Aorta (tissue), 5 donors: ENCODE measurements at places on chromosomes 6 and 20. TPM values are rescaled to one million over a fixed set of nuclear protein-coding genes. Genes with fewer than 3 reads are reported as not detected.
A peak's percentile ranks its signal among the peaks of the same experiment; 100 is the strongest.

DNA sequence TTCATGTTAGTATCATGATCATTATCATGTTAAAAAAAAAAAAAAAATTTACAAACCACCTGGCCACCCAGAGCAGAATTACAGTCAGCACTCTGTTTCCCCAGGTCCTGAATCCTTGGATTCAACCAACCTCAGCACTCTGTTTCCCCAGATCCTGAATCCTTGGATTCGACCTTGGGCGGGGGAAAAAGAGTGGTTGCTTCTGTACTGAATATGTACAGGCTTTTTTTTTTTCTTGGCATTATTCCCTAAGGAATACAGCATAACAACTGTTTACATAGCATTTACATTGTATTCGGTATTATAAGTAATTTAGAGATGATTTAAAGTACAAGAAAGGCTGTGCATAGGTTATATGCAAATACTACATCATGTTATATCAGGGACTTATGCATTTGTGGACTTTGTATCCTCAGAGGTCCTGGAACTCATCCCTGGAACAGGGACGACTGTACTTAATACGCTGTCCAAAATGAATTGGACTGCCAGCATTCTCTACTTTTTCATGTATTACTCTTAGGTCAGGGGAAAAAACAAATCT, 31.2 kb downstream of the GCNT2 start:
- peaks cover 2% of the 10 kb centered on the region for H3K36me3 ChIP-seq
- no peak for DNase-seq
- H3K27ac ChIP-seq = no peak overlapping the region
- no peaks in the 10 kb centered on the region for H3K27me3 ChIP-seq
- H3K4me1 ChIP-seq = peaks cover 11% of the 10 kb centered on the region
- no peak overlapping the region for H3K4me3 ChIP-seq

- H3K4me1 ChIP-seq = no peaks in the 10 kb centered on the region
- H3K4me3 ChIP-seq = no peak overlapping the region
- no peaks in the 10 kb centered on the region for H3K27me3 ChIP-seq
- H3K27ac ChIP-seq = no peak overlapping the region
- DNase-seq = peak; percentile 59
Measured at GRCh38 chr20:58616411-58616810, 34.7 kb upstream of the STX16 start.

The TCP11 gene
- total RNA-seq = not detected

DNA sequence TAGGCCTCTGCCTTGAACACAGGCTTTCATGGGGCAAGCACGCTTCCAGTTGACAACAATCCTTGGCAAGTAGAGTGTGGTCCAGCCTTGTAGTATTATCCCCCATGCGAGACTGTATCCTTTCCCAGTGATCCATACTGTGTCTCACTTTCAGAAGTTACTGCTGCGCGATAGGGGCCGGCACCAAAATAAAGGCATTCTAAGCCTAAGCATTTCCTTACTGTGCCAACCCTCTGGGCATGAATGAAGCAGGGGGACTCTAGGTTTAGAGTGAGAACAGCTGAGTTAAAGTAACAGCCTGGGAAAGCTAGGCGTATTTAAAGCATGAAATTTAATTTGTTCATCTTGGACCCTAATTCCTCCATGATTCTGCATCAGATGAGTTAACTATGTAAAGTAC, 39.4 kb downstream of the CD164 start:
- H3K4me1 ChIP-seq = no peaks in the 10 kb centered on the region
- DNase-seq = no peak
- H3K27me3 ChIP-seq = no peaks in the 10 kb centered on the region
- no peak overlapping the region for H3K27ac ChIP-seq

GRCh38 chr6:125818772-125819260, 28.1 kb downstream of the NCOA7 start:
- H3K27me3 ChIP-seq = no peaks in the 10 kb centered on the region
- no peak overlapping the region for H3K27ac ChIP-seq
- no peak overlapping the region for H3K4me3 ChIP-seq
- no peaks in the 10 kb centered on the region for H3K36me3 ChIP-seq

DNA sequence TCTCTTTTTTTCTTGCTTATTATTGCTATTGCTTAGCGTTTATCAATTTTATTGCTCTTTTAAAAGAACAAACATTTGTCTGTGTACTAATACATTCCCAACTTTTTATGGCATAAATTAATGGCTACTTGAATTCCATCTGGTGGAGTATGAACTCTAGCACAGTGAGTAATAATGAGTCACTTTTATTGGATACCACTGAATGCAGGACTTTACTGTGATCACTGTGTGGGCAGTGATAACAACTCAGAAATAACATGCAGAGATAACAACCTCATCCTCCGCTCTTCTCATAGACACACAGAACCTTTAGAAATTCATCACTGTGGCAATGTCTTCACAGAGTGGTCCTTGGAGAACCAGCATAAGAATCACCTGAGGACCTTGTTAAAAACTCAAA, 174.9 kb upstream of the PRND start:
- H3K36me3 ChIP-seq = no peaks in the 10 kb centered on the region
- no peak overlapping the region for H3K4me3 ChIP-seq
- no peak overlapping the region for H3K27ac ChIP-seq
- no peaks in the 10 kb centered on the region for H3K4me1 ChIP-seq
- DNase-seq = no peak

DNA sequence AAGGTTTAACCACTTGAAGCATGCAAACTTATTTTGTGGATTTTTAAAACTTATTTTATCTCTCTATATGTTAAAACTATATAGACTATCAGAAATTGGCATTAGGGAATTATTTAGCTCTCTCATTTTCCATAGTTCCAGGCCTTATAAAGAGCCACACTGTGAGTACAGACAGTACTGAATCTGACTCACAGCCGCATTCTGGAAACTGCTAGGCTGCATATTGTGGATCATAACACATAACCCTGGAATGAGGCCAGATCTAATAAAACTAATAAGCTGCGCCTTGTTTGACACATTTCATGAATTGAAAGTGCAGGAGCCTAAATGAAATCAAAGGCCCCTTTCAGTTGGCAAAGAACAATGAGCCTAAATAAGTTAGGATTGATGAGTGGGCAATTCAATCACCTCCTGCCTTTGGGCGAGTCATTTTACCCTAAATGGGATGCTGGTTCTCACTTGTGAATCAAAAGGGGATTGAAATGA, 308.4 kb downstream of the PACRG start:
- H3K36me3 ChIP-seq = no peaks in the 10 kb centered on the region
- no peaks in the 10 kb centered on the region for H3K27me3 ChIP-seq
- no peak overlapping the region for H3K4me3 ChIP-seq
- DNase-seq = no peak

- no peak overlapping the region for H3K4me3 ChIP-seq
- peaks cover 7% of the 10 kb centered on the region for H3K36me3 ChIP-seq
- no peak for DNase-seq
- no peak overlapping the region for H3K27ac ChIP-seq
Measured at GRCh38 chr6:132816660-132817059, 2.3 kb downstream of the RPS12 start.

GRCh38 chr20:19327401-19327800, 115.0 kb downstream of the SLC24A3 start:
- no peak overlapping the region for H3K4me3 ChIP-seq
- H3K27me3 ChIP-seq = no peaks in the 10 kb centered on the region
- H3K36me3 ChIP-seq = no peaks in the 10 kb centered on the region
- DNase-seq = no peak
- H3K4me1 ChIP-seq = no peaks in the 10 kb centered on the region

- H3K4me1 ChIP-seq = no peaks in the 10 kb centered on the region
- no peak for DNase-seq
Measured at GRCh38 chr20:24917056-24917455, 32.0 kb upstream of the CST7 start.

- no peak overlapping the region for H3K27ac ChIP-seq
- H3K4me3 ChIP-seq = no peak overlapping the region
- no peak for DNase-seq
- H3K36me3 ChIP-seq = no peaks in the 10 kb centered on the region
- H3K4me1 ChIP-seq = no peaks in the 10 kb centered on the region
Measured at GRCh38 chr20:52443874-52444273, 252.3 kb upstream of the ZFP64 start.

- H3K36me3 ChIP-seq = peaks cover 2% of the 10 kb centered on the region
- no peaks in the 10 kb centered on the region for H3K27me3 ChIP-seq
- no peak overlapping the region for H3K27ac ChIP-seq
- H3K4me3 ChIP-seq = no peak overlapping the region
- no peaks in the 10 kb centered on the region for H3K4me1 ChIP-seq
Measured at GRCh38 chr6:158050955-158051354, 69.3 kb downstream of the SYNJ2 start.

GRCh38 chr6:75291331-75291730, 6.7 kb upstream of the TMEM30A start:
- no peaks in the 10 kb centered on the region for H3K4me1 ChIP-seq
- H3K36me3 ChIP-seq = no peaks in the 10 kb centered on the region
- H3K27me3 ChIP-seq = no peaks in the 10 kb centered on the region
- DNase-seq = no peak
- no peak overlapping the region for H3K4me3 ChIP-seq
- peak overlapping the region; percentile 79 for H3K27ac ChIP-seq

The TBX18 gene
- total RNA-seq = 75.2 TPM

- no peaks in the 10 kb centered on the region for H3K27me3 ChIP-seq
- no peaks in the 10 kb centered on the region for H3K4me1 ChIP-seq
- no peak overlapping the region for H3K27ac ChIP-seq
- DNase-seq = no peak
- H3K36me3 ChIP-seq = no peaks in the 10 kb centered on the region
Measured at GRCh38 chr6:54601600-54602300, 244.8 kb upstream of the FAM83B start.

The SLC4A11 gene
- total RNA-seq = 0.63 TPM

GRCh38 chr6:8387942-8388437, 47.4 kb downstream of the SLC35B3 start:
- H3K27me3 ChIP-seq = no peaks in the 10 kb centered on the region
- no peak for DNase-seq
- H3K4me1 ChIP-seq = no peaks in the 10 kb centered on the region

The WASF1 gene
- total RNA-seq = 8.9 TPM

- peaks cover 1% of the 10 kb centered on the region for H3K4me1 ChIP-seq
- peak; percentile 95 for DNase-seq
- H3K27ac ChIP-seq = peak overlapping the region; percentile 66
Measured at GRCh38 chr20:38167851-38168760, 3.0 kb upstream of the TGM2 start.

- no peaks in the 10 kb centered on the region for H3K27me3 ChIP-seq
- no peak overlapping the region for H3K4me3 ChIP-seq
- no peaks in the 10 kb centered on the region for H3K36me3 ChIP-seq
- peaks cover 1% of the 10 kb centered on the region for H3K4me1 ChIP-seq
- DNase-seq = no peak
Measured at GRCh38 chr6:27332692-27333641, 20.9 kb upstream of the POM121L2 start.
